Activated CD8-positive, alpha-beta memory T cell treated with anti-CD3 and anti-CD28 coated beads for 1 hour (primary cell): ENCODE measurements at places on chromosomes 7 and 10.

DNA sequence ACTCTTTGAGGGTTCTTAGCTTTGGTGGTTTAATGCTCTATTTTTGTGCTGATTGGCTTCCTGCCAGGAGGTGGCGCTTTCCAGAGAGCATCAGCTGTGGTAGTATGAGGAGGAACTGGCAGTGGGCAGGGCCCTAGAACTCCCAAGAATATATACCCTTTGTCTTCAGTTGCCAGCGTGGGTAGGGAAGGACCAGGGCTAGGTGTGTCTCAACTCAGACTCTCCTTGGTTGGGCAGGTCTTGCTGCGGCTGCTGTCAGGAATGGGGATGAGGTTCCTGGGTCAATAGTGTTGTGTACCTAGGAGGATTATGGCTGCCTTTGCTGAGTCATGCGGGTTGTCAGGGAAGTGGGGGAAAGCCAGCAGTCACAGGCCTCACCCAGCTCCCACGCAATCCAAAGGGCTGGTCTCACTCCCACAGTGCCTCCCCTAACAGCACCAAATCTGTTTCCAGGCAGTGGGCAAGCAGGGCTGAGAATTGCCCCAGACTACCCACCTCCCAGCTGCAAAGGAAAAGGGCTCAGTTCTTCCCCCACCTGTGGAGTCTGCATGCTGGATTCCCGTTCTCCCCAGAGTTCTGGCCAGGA is 191.5 kb downstream of the PHTF2 start:
- no peak for DNase-seq

GRCh38 chr10:1741450-1741849 is 4.1 kb upstream of the ADARB2 start:
- no peak for DNase-seq

DNA sequence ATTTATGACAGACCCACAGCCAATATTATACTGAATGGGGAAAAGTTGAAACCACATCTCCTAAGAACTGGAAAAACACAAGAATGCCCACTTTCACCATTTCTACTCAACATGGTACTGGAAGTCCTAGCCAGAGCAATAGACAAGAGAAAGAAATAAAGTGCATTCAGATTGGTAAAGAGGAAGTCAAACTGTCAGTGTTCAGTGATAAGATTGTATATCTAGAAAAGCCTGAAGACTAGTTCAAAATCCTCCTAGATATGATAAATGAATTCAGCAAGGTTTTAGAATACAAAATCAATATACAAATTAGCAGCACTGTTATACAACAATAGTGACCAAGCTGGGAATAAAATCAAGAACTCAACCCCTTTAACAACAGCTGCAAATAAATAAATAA is 6.9 kb upstream of the ZNF138 start:
- DNase-seq = no peak

DNA sequence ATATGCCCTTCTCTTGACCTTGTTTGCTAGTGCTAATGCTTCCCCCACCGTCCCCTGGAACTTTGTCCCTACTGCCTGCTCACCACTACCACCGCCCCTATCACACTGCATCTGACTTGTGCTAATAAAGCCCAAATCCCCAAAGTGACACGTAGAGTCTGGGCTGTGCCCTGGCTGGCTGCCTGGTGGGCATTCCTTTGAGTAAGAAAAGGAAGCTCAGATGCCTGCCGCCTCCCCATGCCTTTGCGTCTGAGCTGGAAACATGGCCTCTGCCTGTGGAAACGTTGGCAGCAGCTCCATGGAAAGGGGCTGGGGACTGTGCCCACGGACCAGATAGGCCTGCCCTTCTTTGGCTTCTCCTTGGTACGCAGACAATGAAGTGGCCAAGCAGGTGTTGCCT is 138.3 kb downstream of the CYP26A1 start:
- no peak for DNase-seq

DNA sequence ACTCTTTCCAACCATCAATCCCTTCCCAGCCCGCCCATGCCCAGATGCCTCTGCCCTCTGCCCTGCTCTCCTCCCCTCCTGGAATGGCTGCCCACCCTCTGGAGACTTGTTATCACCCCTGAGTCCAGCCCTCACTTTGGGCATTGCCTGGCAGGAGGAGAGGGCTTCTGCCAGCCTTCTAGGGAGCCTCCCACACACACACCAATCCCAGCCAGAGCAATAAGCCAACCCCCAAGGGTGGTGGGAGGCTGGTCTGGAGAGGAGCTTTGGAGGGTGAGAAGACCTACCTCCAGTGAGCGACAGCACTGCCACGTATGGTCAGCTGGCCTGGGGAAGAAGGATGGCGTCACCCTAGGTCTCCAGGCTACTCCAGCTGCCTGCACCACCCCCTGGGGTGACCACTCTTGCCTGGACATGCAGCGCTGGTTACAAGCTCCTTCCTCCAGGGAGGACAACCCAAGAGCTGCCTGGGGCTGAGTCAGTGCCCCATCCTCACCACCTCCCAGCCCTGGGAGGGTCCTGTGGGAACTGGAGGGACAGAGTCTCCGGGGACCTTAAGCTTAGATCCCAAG is 8.4 kb downstream of the C10orf105 start:
- no peak for DNase-seq

DNA sequence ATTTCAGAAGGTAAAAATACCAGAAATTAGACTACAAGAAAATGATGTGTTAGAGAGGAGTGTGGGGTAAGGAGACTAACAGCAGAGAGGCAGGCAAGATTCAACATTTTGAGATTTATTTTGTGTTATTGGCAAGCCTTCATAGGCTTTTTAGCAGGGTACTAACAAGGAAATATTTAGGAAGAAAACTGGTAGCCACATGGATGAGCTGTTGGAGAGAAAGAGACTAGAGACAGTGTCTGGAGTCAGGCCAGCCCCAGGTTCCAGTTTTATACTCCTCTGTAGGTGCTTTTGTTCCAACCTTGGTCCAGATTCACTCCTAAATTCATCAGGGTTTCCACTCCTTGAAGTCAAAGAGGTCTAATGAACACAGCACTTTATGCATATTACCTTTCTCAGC is 41.1 kb downstream of the GPRIN2 start:
- DNase-seq = no peak

DNA sequence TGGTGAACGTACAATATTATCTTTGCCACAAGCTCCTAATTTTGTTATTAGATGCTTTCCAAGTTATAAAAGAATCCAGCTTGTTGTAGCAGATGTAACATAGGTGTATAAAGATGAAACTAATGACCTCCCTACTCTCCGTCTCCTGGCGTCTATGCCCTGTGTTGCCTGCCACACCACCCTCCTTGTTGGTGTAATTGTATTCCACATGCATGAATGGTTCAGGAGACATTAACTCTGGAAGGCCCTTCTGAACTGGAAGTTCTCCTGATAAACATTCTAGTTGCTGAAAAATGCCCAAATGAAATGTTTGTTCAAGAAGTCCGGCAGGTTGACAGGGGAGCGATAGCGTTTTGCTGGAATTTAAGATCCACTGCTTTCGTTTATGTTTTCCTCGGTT is 53.9 kb upstream of the SEPHS1 start:
- DNase-seq = no peak

- no peak for DNase-seq
Measured at GRCh38 chr10:101895781-101896180, 52.2 kb upstream of the KCNIP2 start.

DNA sequence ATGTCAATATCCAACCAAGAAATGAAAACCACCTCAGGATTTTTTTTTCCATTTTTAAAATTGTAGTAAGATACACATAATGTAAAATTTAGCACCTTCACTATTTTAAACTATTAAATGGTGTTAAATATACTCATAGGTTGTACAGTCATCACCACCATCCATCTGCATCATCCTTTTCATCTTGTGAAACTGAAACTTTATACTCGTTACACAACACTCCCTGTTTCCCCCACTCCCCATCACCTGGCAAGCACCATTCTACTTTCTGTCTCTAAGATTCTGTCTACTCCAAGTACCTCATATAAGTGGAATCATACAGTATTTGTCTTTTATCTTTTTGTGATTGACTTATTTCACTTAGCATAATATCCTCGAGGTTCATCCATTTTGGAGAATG is 335.2 kb upstream of the NPSR1 start:
- DNase-seq = no peak

DNA sequence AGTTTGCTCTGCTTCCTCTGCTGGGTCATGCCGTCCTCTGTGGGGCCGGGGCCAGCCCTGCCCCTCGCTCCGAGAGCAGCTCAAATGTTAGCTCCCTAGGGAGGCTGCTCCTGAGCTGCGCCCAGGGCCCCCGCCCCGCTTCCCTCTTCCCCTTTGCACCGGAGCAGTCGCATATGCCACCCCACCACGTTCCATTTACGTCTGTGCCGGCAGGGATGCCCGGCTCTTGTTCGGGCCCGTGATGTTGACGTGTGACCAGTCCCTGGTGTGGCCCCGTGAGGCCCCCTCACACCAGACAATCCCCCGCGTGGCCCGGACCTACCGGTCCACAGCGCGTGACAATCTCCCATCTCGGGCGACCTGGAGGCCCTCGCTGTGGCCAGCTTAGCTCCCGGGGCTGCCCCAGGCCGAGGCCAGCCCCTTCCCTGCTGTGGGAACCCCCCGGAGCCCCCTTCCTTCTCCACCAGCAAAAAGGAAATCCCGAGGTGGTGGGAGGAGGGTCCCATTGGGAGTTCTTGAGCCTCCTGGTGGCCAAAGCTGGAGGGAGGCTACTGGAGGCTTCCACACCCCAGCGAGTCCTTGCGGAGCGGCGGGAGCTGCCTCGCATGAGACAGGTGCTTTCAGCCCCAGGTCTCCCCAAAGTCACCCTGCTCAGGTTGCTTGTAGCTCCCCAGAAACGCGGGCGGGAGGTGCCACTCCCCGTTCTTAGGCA is 15.2 kb downstream of the FAM20C start:
- no peak for DNase-seq

GRCh38 chr7:155344270-155344617 is 46.6 kb downstream of the INSIG1 start:
- no peak for DNase-seq

- no peak for DNase-seq
Measured at GRCh38 chr10:78784546-78784945, 284.2 kb upstream of the ZMIZ1 start.

DNA sequence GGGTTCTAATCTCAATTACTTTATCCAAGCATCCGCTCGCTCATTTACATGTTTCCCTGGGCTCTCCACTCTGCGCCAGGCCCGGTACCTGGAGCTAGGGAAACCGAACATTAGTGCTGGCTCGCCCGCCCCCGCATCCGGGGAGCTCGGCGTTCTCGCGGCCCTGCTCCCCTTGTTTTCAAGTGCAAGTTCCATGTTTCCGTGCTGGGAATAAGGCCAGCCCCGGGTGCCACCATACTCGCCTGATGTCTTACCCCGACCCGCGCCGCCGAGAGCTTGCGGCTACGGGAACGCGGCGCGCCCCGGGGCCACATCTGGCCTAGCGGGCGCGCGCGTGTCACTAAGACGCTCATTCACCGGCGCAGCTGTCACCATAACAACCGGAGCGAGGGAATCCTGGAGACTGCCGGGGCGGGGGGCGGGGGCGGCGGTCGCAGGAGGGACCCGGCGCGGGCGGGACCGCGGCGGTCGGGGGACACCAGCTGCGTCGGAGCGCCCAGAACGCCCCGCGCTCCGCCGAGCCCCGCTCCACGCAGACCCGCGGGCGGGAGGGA is at the start of gene NEURL1:
Gene NEURL1 (plus strand): TSS at position 344 of the 554 bp plus-strand sequence. CDS start 683 bp downstream, outside the sequence.
- DNase-seq = no peak

DNA sequence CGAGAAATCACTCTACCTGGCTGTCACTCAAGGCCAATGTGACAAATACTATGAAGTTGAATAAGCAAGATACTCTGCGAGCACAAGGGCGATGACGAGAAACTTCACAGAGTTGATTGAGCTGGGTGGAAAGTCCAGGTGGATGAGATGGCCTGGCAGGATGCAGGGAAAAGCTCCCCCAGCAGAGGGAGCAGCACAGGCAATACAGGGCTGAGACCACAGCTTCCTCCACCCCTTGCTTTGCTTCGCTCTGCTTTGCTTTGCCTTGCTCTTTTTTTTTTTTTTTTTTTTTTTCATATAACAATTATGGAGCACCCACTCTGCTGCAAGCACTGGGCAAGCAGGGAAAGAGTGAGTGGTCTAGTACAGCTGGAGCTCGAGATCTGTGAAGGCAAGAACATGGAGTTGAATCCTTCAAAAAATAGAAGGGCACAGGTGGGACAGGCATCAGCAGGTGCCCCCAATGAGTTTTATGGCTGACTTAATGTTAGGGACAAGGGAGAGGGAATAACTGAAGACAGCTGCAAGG is 88.3 kb downstream of the CABCOCO1 start:
- peak; percentile 19 for DNase-seq

DNA sequence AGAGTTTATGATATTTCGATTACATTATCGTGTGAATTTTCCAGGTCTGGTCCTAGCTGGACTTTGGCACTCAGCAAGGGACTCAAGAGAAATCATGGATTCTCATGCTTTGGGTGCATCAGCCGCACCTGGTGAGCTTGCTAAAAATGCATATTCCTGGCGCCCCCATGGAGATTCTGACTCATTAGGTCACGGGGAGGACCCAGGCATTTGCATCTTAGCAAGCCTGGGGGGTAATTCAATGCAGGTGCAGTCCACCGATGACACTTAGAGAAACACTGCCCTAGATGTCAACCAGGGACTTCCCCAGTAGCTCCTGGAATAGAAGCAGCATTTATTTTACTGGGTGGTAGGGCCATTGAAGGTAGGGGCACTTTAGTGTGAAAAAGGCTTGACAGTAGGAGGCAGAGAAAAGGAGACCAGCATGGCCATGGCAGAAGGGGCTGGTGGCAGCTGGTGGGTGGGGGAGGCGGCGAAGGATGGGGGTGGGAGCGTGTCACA is 29.9 kb upstream of the PDCD4 start:
- DNase-seq = no peak

DNA sequence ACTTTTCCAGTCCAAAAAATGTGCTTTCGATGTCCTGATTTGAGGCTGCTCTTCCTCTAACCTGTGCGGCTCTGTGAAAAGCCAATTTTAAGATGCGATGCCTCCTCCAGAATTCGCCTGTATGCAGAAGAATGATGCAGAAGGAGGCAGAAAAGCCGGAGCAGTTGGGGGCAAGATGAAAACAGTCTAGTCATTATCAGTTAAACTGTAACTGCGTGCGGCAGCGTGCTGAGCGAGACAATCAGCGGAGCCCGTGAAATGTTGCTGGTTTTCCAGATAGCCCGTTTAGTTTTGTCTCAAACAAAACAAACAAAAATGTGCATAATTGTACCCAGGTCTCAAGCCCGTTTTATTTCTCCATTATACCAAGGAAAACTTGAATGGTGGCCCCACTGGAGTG is 137.0 kb upstream of the FGFR2 start:
- DNase-seq = no peak

DNA sequence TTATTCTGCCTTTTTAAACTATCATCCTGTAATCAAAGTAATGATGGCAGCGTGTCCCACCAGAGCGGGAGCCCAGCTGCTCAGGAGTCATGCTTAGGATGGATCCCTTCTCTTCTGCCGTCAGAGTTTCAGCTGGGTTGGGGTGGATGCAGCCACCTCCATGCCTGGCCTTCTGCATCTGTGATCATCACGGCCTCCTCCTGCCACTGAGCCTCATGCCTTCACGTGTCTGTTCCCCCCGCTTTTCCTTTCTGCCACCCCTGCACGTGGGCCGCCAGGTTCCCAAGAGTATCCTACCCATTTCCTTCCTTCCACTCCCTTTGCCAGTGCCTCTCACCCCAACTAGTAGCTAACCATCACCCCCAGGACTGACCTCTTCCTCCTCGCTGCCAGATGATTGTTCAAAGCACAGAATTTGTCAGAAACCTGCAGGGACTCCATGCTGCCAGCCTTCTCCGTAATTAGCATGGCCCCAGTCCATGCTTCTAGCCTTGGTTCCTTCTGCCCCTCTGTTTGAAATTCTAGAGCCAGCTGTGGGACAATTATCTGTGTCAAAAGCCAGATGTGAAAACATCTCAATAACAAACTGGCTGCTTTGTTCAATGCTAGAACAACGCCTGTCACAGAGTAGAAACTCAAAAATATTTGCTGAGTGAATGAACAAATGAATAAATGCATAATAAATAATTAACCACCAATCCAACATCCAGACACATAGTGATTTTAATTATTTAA is 151.7 kb downstream of the EGFR start:
- no peak for DNase-seq
